Bronchus fibroblast of lung (primary cell): ENCODE measurements at places on chromosomes 7 and 10. TPM values are rescaled to one million over a fixed set of nuclear protein-coding genes. Genes with fewer than 3 reads are reported as not detected.

The MGAM2 gene
- not detected in 2 replicates for total RNA-seq

The CHST3 gene
- total RNA-seq = 15.2 and 17.1 TPM in 2 replicates

The TMEM178B gene
- total RNA-seq = under 0.01 TPM in 1 of 2 replicates, not detected in the other

The CEP55 gene
- total RNA-seq = 56.3 and 78.7 TPM in 2 replicates

The VWC2 gene
- not detected in 2 replicates for total RNA-seq

The GIMAP6 gene
- not detected in 2 replicates for total RNA-seq

The HKDC1 gene
- total RNA-seq = under 0.01 TPM in 1 of 2 replicates, not detected in the other

The TMEM248 gene
- total RNA-seq = 92.9 and 115 TPM in 2 replicates

The SLC39A12 gene
- total RNA-seq = not detected in 2 replicates
